ENCODE measurements at places on chromosomes 7 and 10.

DNA sequence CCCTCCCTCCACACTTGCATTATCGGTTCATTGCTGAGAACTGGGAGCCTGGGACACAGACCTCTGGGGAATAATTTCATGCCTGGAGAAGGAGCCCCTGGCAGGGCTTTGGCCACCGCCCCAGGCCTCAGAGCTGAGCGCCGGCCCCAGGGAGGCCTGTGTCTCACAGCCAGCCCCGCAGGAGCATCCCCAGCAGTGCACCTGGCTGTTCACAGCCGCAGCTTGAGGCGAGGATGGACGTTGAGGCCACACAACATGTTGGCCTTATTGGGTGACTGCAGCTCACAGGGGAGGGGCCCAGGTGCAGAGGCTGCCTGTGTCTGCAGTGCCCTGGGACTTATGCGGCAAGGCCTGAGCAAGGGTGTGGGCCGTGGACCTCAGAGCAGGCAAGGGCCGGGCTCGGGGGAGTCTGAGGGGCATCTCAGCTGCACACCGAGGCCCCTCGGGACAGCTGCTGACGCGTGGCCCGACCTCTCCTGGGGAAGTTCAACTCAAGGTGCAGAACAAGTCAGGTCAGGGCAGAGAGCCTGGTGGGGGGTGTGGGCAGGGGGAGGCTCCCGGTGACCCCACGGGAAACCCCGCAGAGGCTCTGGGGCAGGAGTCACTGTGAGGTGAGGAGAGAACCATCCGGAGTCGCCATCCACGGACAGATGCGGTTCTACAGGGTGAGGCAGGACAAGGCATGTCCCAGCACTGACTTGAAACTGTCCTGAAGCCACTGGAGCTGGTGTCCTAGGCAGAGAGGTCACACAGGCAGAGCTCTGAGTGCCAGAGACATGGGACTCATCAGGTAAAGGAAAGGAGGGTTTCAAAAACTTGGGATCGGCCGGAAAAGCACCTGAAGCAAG is 13.1 kb upstream of the UBE3C start:
- no peak for DNase-seq

DNA sequence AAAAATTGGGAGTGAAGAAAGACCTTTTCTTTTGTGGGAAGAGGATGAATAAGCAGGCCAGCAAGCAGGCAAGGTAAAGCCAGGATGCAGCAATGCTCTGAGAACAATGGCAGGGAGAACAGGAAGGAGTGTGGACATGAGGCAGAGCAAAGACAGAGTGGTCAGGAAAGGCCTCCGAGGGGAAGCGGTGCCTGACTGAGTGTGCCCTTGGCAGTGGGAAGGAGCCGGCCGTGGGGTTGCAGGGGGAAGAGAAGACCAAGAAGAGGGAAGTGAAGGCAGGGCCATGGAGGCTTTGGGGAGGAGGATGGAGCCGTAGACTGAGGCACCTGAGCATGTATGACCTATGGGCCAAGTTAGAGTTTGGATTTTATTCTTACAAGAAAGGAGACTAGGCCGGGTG is 21.9 kb upstream of the ZNF212 start:
- DNase-seq = no peak

DNA sequence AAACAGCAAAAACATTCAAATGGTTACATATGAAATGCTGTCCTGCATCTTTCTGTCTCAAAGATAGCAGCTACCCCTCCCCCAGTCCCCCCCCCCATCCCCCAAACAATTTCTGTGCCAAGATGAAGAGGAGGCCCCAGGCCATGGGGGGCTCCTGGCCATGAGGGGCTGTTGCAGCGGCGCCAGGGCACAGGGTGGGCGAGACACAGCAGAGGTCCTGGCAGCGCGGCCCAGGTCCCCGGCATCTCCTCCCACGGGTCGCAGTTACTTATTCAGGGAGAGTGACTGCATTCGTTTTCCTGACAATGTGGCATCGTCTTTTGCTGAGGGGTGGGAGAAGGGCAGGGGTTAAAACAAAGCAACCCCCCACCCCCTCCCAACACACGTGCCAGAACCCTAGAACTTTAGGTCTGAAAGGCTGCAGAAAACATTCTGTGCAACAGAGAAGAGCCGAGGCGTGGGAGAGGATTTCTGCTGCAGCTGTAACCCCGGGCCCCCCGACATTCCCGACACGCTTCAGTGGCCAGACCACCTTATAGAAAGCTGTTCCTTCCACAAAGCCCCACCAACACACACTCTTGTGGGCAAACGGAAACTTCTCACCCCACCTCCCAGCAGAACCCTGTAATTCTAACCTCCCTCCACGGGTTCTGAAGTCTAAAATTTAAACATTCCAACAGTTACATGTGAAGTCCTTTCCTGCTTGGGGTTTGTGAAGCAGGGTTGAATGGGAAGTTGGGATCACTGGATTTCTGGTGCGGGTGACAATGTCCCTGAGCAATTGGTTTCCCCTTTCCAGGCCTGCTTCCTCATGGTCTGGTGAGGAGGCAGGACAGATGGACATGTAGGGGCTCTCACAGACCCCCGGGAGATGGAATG is 11.7 kb downstream of the PDAP1 start:
- no peak for DNase-seq

GRCh38 chr10:31700181-31700611 is 228.4 kb downstream of the ARHGAP12 start:
- no peak for DNase-seq

DNA sequence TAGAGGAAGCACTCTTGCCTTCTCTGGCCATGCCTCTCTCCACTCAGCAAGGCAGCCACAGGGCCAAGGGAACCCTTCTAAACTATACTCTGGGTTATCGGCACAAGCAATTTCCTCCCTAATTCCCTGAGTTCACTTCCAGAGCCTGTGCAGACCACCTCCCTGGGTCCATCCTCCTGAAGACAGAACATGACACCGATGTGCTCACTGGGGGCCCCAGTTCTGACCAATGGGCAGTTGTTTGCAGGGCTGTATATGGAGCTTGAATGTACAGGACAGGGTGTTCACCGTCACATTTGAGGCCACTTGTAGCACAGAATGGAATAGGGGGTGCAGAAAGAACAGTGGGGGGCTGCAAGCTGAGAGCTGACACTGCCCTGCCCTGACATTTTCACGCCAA is 77.7 kb downstream of the TFEC start:
- DNase-seq = no peak

DNA sequence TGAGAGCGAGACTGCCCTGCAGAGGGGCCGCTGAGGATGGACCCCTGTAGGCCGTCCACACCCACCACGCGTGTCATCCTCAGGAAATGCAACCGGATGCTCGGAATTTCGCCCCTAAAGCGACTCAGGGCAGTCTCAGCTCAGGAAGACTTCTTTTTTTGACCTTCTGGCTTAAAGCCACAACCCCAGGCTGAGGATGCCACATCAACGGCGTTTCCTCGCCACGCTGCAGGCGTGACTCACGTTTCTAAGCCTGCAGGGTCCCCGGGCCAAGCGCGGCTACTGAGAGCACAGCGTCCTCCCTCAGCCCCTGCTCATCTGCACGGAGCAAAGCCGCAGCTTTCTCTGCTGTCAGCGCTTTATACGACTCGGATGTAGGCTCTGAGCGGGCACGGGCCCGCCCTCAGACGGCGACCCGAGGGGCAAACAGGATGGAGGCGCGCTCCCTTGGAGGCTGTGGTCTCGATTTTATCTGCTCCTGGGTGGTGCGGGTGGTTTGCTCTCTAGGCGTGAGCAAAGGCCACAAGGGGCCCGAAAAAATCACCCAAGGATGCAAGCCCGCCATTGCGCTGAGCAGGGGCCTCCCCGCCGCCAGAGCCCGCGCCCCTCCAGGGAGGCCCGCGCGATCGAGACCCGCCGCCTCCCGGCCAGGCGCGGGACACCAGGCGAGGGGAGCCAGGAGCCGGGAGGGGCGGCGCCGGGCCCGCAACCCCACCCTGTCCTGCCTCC is 726 bp upstream of the INSIG1 start:
- DNase-seq = no peak

DNA sequence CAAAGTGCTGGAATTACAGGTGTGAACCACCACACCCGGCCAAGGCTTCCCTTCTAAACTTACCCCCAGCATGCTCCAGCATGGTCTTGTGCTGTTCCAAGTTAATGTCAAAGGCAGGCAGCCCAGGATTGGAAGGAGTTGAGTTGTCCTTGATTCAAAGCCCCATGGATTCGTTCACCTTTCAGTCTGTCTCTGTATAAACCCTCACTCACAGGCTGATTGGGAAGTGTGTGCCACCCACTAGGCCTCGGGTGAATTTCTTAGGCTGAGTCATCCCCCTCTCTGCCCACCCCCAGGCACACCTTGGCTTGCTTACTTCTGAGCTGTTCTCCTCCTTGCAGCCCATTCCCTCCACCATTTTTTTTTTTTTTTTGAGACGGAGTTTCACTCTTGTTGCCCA is 13.3 kb upstream of the PRDX3 start:
- DNase-seq = no peak

GRCh38 chr10:59310324-59310914 is 51.9 kb downstream of the FAM13C start:
- DNase-seq = no peak

- DNase-seq = no peak
Measured at GRCh38 chr10:69757206-69757552, 44.5 kb upstream of the COL13A1 start.

DNA sequence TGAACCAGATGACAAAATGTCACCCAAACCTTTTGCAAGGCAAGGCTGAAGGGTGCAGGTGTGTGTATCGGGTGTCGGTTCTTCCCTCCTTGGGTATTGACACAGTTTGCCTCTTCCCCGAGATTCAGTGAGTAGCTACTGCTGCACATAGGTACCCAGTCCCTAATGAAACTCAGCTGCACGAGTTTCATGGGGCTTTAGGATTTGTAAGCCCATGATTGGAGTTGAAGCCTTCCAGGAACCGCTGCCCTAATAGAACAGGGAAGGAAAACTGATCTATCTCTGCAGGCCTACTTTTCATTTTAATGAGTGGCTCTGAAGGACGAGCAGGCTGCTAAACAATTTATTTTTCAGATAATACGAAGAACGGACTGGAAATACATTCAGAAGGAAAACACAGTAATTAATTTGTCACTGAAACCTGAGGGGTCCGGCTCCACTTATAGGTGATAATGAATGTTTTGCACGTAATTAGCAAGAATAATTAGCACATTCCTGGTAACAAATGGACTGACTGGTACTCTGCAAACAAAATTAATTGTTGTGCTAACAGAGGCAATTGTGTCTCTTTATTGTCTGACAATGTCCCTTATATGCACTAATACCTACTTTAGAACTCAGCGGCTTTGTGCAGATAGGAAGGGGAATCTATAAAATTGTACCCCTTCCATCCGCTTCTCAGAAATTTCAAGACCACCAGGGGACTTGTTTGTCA is 49.6 kb upstream of the FZD8 start:
- no peak for DNase-seq

All from posterior cingulate gyrus (tissue), 11 donors.